ENCODE measurements at places on chromosomes 12 and 14. TPM values are rescaled to one million over a fixed set of nuclear protein-coding genes. Genes with fewer than 3 reads are reported as not detected.

The PLCZ1 gene
- not detected for total RNA-seq

The POLE gene
- 36.9 TPM for total RNA-seq

The KCNH3 gene
- 1.6 TPM for total RNA-seq

The GPR68 gene
- 0.26 TPM for total RNA-seq

The PLA2G1B gene
- total RNA-seq: 11,984 TPM
